ENCODE measurements at places on chromosomes 3 and 15. TPM values are rescaled to one million over a fixed set of nuclear protein-coding genes. Genes with fewer than 3 reads are reported as not detected.

Gene ZMYND10
- total RNA-seq: 3.2 TPM

Gene STAB1
- 0.24 TPM for total RNA-seq

Gene NXPE3
- 8.1 TPM for total RNA-seq

Gene CLEC3B
- not detected for total RNA-seq

Gene NECTIN3
- total RNA-seq: 18.9 TPM

Gene SLC2A2
- 0.48 TPM for total RNA-seq

Gene NUDT16
- 15.2 TPM for total RNA-seq

Gene OXTR
- 11.8 TPM for total RNA-seq

Gene CFAP100
- total RNA-seq: 0.44 TPM

Gene INTS14
- total RNA-seq: 33.7 TPM

Gene GOLGA6A
- 0.25 TPM for total RNA-seq
